ENCODE measurements at places on chromosomes 1 and 21. TPM values are rescaled to one million over a fixed set of nuclear protein-coding genes. Genes with fewer than 3 reads are reported as not detected.

Gene DIO1
- total RNA-seq, result not detected

Gene ALX3
- not detected for total RNA-seq

Gene CD1B
- total RNA-seq, result not detected

Gene KISS1
- not detected for total RNA-seq

Gene THEMIS2
- total RNA-seq, result 3.7 TPM

Gene S100A7
- not detected for total RNA-seq

GRCh38 chr1:202643397-202644218 is 66.6 kb downstream of the SYT2 start:
- H3K4me3 ChIP-seq, result peak overlapping the region; percentile 55
- peaks cover 16% of the 10 kb centered on the region for H3K27me3 ChIP-seq
- no peak for DNase-seq
- H3K27ac ChIP-seq, result no peak overlapping the region
- H3K4me1 ChIP-seq, result peaks cover 5% of the 10 kb centered on the region

- H3K27me3 ChIP-seq, result no peaks in the 10 kb centered on the region
- H3K27ac ChIP-seq, result no peak overlapping the region
- H3K4me3 ChIP-seq, result no peak overlapping the region
- H3K36me3 ChIP-seq, result peaks cover 4% of the 10 kb centered on the region
- DNase-seq, result no peak
Measured at GRCh38 chr1:164813776-164814175, 254.8 kb downstream of the PBX1 start.

- H3K27me3 ChIP-seq, result peaks cover 9% of the 10 kb centered on the region
- H3K27ac ChIP-seq, result no peak overlapping the region
- no peak overlapping the region for H3K4me3 ChIP-seq
- H3K36me3 ChIP-seq, result no peaks in the 10 kb centered on the region
- no peaks in the 10 kb centered on the region for H3K4me1 ChIP-seq
Measured at GRCh38 chr1:29713857-29714256, 477.5 kb downstream of the PTPRU start.

GRCh38 chr1:89794406-89794805 is 26.4 kb upstream of the LRRC8D start:
- no peaks in the 10 kb centered on the region for H3K4me1 ChIP-seq
- no peaks in the 10 kb centered on the region for H3K27me3 ChIP-seq
- no peak for DNase-seq
- H3K27ac ChIP-seq, result no peak overlapping the region

GRCh38 chr1:230279583-230279945 is 146.6 kb downstream of the PGBD5 start:
- H3K36me3 ChIP-seq, result no peaks in the 10 kb centered on the region
- no peak overlapping the region for H3K27ac ChIP-seq
- no peak overlapping the region for H3K4me3 ChIP-seq
- peak; percentile 50 for DNase-seq

DNA sequence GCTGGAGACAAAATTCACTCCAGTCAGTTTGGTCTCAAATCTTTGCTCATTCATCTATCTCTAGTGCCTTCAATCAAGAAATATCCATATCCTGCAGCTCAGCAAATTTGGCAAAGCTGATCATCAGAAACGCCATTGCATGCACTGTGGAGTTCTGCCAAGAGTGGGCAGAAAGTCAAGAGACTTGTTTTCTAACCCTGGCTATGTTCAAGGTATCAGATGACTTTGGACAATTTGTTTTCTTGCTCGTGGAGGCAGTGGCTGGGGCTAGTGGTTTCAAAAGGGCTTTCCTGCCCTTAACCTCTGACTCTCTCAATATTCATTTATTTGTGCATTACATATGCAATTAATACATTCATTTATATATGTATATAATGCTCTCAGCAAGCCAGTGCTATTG is 12.8 kb upstream of the LRRC52 start:
- DNase-seq, result no peak
- H3K36me3 ChIP-seq, result no peaks in the 10 kb centered on the region
- peaks cover 18% of the 10 kb centered on the region for H3K4me1 ChIP-seq
- no peaks in the 10 kb centered on the region for H3K27me3 ChIP-seq
- no peak overlapping the region for H3K4me3 ChIP-seq

DNA sequence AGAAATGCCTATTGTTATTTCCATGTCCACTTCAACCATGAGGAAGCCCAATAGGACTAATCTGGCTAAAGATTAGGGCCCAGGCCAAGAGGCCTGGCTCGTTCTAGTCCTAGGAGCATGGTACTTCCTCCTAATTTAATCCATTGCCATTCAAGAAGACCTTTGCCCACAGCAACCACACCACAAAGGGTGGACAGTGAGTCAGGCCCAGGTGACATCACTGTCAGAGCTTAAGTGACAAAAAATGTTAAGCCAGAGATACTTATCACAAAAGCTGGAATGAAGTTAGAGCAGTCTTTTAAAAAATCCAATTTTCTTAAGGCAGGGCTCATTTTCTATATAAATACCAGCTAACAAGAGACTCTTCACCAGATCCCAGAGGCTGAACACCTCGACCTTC is at the start of gene SPRR3:
Gene SPRR3, plus strand, starts transcription at position 368 of the 400 bp plus-strand sequence. CDS start 1,272 bp downstream, outside the sequence.
- H3K4me1 ChIP-seq, result no peaks in the 10 kb centered on the region
- no peaks in the 10 kb centered on the region for H3K27me3 ChIP-seq
- H3K4me3 ChIP-seq, result no peak within 1 kb of the TSS
- no peak within 1 kb of the TSS for H3K27ac ChIP-seq
- no peak for DNase-seq
- no peaks in the 10 kb centered on the region for H3K36me3 ChIP-seq

DNA sequence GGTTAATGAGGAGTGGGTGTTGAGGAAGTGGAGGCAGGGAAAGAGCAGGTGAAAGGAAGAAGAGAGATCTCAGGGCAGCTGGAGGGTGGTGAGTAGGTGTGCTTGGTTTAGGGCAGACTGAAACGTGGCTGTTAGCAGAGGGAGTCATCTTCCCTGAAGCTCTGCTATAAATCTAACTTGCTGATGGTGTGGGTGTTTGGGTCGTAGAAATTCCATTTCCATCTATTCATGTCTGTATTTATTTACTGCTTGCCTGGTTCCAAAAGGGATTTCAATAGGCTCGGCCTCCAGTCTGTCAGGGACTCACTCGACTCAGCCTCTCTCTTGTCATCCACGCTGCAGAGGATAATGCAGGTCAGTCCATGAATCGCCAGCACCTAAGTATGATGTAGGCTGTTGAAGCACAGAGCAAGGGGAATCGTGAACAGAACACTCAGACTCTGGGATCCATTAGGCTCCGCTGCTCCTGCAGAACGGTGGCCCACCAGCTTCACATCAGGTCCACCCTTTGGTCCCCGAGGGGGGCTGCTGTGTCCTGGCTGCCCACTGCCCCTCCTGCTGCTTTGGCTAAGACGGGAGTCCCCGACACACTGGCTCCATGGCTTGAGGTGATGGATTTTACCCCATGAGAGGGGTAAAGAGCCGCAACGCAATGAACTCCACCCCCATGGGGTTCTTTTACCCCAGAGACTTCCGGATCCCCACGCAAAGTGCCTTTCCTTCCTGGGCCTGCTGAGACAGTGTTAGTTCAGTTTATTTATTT is 156.2 kb downstream of the RHOU start:
- H3K4me1 ChIP-seq, result no peaks in the 10 kb centered on the region
- H3K36me3 ChIP-seq, result no peaks in the 10 kb centered on the region
- no peak for DNase-seq
- H3K27ac ChIP-seq, result no peak overlapping the region

GRCh38 chr1:32868085-32868484 is 2.6 kb downstream of the FNDC5 start:
- no peaks in the 10 kb centered on the region for H3K27me3 ChIP-seq
- no peak overlapping the region for H3K27ac ChIP-seq
- no peak overlapping the region for H3K4me3 ChIP-seq
- H3K36me3 ChIP-seq, result no peaks in the 10 kb centered on the region

DNA sequence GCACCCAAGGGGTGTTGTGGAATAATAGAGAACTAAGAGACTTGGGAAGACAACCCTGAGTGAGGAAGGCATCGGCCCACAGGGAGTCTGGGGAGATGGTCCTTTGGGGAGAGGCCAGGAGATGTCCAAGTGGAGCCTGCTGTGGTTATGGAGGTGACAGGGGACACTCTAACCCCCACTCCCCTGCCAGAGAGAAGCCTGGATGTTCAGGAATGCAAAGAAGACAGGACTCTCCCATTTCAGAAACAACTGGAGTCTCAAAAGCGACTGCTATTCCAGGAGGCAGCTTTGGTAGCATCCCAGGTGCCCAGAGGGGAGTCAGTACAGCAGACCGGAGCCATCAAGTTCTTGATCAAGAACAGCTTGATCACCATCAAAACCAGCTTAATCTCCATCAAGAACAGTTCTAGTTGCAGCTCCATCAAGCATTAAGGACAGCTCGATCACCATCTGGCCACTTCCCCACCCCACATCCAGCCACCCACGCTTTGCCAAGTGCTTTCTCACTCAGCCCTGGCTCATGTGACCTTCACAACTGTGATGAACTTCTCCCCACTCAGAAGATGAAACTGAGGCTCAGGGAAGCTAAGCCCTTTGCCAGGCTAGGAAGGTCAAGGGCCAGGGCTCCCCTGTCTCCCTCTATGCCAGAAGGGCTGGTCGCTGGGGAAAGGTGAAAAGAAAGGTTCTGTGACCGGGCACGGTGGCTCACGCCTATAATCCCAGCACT is 743 bp downstream of the CD52 start:
- no peak overlapping the region for H3K27ac ChIP-seq
- no peak for DNase-seq
- no peaks in the 10 kb centered on the region for H3K27me3 ChIP-seq
- no peak overlapping the region for H3K4me3 ChIP-seq

DNA sequence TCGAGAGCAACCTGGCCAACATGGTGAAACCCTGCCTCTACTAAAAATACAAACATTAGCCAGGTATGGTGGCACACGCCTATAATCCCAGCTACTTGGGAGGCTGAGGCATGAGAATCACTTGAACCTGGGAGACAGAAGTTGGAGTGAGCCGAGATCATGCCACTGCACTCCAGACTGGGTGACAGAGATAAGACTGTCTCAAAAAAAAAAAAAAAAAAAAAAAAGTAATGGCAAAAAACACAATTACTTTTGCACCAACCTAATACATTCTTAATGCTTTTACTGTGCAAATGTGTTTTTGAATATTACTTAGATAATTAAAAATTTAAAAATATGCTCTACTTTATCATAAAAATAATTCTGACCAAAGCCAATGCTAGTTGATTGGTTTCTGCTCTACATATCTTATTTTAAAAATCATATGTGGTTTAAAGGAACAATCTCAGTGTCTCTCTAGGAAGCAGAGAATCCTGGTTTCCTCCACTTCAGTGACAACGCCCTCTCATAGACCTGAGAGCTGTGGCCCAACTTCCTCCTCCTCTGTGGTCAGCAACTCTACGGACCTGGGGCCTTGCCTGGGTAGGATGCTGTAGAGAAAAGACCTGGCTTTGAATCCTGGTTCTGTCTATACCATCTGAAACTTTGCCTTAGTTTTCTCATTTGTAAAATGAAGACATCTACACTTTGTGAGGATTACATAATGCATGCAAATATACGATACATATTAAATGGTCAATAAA is 64.7 kb downstream of the TGFBR3 start:
- H3K4me1 ChIP-seq, result peaks cover 36% of the 10 kb centered on the region
- DNase-seq, result no peak
- no peak overlapping the region for H3K27ac ChIP-seq
- no peaks in the 10 kb centered on the region for H3K27me3 ChIP-seq
- H3K4me3 ChIP-seq, result no peak overlapping the region

DNA sequence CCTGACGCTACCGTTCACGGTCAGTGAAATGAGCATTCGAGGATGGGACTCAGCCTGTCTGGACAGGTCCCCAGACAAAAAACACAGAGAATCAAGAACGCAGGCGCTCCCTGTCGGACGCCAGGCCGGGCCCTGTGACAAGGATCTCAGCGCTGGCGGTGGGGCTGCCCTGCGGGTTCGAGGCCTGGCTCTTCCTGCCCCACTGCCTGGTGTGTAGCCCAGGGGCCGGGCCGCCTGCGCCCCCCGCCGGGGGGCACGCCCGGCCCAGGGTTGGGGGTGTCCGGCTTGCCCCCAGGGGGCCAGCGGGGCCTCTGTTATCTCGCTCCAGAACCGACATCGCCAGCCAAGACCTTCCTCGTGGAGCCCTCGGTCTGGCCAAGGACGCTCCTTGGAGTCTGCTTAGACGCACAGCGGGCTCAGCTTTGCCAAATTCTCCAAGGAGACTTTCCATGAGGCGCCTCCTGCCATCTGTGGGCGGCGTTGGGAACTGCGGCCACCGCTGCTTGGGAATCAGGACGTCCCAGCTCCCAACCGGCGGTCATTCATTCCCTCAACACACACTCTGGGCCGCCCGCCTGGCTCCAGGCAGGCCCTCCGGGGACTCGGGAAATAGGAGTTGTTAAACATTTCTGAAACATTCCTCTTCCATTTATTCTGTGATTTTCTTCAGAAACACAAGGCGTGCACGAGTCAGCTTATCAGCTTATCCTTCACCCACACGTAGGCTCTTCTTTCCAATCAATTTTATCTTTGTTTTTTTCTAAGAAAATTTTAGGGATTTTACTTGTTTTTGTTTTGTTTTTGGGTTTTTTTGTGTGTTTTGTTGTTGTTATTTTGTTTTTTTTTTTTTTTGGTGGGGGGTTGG is 11.3 kb upstream of the RIPK4 start:
- no peak overlapping the region for H3K4me3 ChIP-seq
- peak; percentile 86 for DNase-seq
- H3K36me3 ChIP-seq, result no peaks in the 10 kb centered on the region
- H3K27ac ChIP-seq, result no peak overlapping the region
- H3K4me1 ChIP-seq, result no peaks in the 10 kb centered on the region

GRCh38 chr1:92690212-92690906 is 94.5 kb downstream of the EVI5 start:
- no peaks in the 10 kb centered on the region for H3K27me3 ChIP-seq
- H3K36me3 ChIP-seq, result no peaks in the 10 kb centered on the region
- no peak for DNase-seq
- no peak overlapping the region for H3K4me3 ChIP-seq

GRCh38 chr21:38804789-38805327 is 871 bp upstream of the ETS2 start:
- H3K27me3 ChIP-seq, result no peaks in the 10 kb centered on the region
- peak overlapping the region; percentile 96 for H3K27ac ChIP-seq
- DNase-seq, result peak; percentile 81
- H3K4me1 ChIP-seq, result peaks cover 4% of the 10 kb centered on the region

DNA sequence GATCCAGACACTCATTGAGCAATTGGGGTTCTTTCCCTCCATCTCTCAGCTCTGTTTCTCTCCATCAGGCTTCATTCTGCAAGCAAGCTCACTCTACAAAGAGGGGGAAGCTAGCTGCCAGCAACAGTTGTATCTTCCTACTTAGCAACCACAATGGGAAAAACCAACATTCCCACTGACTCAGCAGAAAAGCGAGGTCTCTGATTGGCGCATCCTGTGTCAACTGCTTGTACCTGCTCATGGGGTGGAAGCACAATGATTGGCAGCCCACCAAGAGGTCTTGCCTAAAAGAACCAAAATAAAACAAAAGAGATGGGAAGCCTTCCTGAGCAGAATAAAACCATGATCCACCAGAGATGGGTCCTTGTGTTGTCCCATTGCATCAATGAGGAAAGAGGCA is 4.0 kb upstream of the CDA start:
- no peaks in the 10 kb centered on the region for H3K36me3 ChIP-seq
- H3K4me3 ChIP-seq, result no peak overlapping the region
- DNase-seq, result no peak
- H3K4me1 ChIP-seq, result no peaks in the 10 kb centered on the region
- peaks cover 17% of the 10 kb centered on the region for H3K27me3 ChIP-seq

- H3K4me1 ChIP-seq, result no peaks in the 10 kb centered on the region
- no peaks in the 10 kb centered on the region for H3K27me3 ChIP-seq
- H3K4me3 ChIP-seq, result no peak overlapping the region
- no peak for DNase-seq
- no peak overlapping the region for H3K27ac ChIP-seq
Measured at GRCh38 chr1:188023206-188023605, 1194.5 kb downstream of the PLA2G4A start.

GRCh38 chr1:3535732-3536131 is 75.6 kb downstream of the MEGF6 start:
- DNase-seq, result no peak
- no peak overlapping the region for H3K4me3 ChIP-seq
- no peaks in the 10 kb centered on the region for H3K36me3 ChIP-seq
- no peak overlapping the region for H3K27ac ChIP-seq
- H3K4me1 ChIP-seq, result peaks cover 31% of the 10 kb centered on the region
